ENCODE measurements at places on chromosomes 1 and 21. TPM values are rescaled to one million over a fixed set of nuclear protein-coding genes. Genes with fewer than 3 reads are reported as not detected.

SLC6A9 gene
- total RNA-seq: 1.4 TPM

SAMD13 gene
- 4.6 TPM for total RNA-seq

VANGL1 gene
- 8.0 TPM for total RNA-seq

HLX gene
- total RNA-seq: not detected

TNFRSF18 gene
- total RNA-seq: not detected

VWA1 gene
- total RNA-seq: 7.0 TPM

DNA sequence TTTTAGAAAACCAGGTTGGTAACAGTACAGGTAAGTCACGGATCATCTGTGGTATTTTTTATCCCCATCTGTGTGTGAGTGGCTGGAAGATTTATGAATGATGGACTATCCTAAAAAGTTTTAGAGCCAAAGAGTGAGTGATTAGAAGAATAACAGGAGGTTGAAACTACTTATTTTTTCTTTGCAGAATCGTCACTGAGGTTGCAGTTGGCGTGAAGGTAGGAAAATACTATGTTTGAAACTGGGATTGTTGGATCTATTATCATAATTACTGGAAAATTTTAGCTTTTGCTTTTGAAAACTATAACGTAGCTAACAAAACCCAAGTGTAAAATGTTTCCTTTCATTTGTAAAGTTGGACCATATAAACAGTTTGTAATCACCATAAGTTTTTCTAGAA lies 1.8 kb downstream of the PTBP2 start:
- peaks cover 23% of the 10 kb centered on the region for H3K36me3 ChIP-seq
- no peak overlapping the region for H3K27ac ChIP-seq
- no peak for DNase-seq
- no peaks in the 10 kb centered on the region for H3K27me3 ChIP-seq

DNA sequence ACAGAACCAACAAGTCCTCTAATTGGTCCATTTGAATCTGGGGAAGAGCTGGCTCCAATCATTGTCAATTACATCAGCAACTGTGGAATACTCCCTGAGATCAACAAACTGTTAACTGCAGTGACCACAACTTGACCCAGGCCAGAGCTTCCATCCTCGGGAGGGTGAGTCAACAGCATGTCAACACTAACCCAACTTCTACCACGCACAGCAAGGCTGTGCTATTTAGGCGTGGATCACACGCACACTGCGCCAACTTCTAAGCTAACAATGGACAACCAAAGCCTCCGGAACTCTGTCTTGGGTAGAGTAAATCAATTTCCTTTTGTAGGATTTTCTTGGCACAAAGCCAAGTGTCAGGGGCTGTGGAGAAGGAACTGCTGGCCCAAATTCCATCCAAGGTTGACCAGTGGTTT lies 30.4 kb downstream of the APP start:
- no peak overlapping the region for H3K27ac ChIP-seq
- peaks cover 8% of the 10 kb centered on the region for H3K36me3 ChIP-seq
- H3K4me1 ChIP-seq: peaks cover 15% of the 10 kb centered on the region
- H3K27me3 ChIP-seq: no peaks in the 10 kb centered on the region
- H3K4me3 ChIP-seq: no peak overlapping the region

DNA sequence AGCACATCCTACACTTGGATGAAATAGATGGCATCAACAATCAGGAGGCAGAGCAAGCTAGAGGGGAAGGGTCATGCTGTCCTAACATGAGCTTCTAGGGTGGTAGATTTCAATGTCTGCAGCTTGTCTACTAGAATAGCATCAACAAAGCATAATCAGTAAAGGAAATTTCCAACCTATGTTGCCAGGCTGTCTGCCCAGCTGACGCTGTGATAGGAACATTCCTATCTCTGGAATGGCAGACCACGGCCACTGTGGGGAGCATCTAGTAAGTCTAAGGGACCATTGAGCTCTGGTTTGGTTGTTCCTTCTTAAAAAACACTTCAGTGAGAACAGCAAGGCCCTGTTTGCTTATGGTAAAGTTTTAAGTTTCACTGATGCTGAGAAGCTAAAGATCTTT lies 206.8 kb downstream of the PAPPA2 start:
- no peaks in the 10 kb centered on the region for H3K36me3 ChIP-seq
- no peaks in the 10 kb centered on the region for H3K27me3 ChIP-seq
- H3K4me1 ChIP-seq: no peaks in the 10 kb centered on the region
- H3K4me3 ChIP-seq: no peak overlapping the region
- DNase-seq: no peak

DNA sequence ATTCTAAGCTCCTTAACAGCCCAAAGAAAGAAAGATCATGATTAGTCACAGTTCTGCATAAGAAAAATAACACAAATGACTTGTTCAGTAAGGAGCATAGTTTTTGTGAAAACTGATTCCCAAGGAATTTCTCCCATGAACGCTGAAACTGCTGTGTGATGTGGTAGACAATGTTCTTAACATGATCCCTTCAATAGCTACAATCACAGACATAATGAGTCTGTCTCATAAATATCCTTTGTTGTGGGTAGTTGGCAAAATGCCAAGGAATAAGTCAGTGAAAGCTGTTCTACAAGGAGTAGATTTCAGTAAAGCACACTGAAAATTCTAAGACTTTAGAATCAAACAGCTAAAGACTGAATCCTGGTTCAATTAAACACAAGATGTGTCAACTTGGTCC lies 404.8 kb downstream of the HLX start:
- H3K36me3 ChIP-seq: no peaks in the 10 kb centered on the region
- H3K4me1 ChIP-seq: peaks cover 8% of the 10 kb centered on the region
- DNase-seq: no peak
- H3K4me3 ChIP-seq: no peak overlapping the region
- H3K27ac ChIP-seq: no peak overlapping the region
- no peaks in the 10 kb centered on the region for H3K27me3 ChIP-seq

DNA sequence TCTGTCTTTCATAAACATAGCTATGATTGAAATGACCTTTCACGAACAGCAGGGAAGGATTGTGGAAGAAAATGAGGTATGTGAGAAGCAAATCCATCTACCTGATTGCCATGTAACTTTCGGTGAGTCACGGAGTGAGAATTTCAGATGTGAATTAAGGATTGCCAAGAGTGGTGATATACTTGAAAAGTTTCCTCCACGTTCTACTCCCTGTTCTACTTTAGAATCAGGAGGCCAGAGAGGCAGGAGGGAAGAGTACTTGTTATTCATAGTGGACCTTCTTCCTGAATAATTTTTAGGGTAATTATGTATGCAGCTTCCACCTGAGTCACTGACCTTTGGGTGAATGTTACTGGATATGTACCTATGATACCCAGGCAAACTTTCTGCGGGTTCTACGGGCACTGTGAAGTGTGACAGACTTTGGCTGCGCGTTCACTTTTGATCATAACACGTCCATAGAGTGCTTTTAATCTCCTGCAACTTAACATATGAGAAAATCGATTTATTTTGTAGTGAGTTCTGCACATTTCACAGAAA lies 2.6 kb upstream of the KCNE1 start:
- H3K4me1 ChIP-seq: peaks cover 16% of the 10 kb centered on the region
- no peak overlapping the region for H3K27ac ChIP-seq
- no peak overlapping the region for H3K4me3 ChIP-seq
- H3K36me3 ChIP-seq: no peaks in the 10 kb centered on the region
- DNase-seq: no peak

DNA sequence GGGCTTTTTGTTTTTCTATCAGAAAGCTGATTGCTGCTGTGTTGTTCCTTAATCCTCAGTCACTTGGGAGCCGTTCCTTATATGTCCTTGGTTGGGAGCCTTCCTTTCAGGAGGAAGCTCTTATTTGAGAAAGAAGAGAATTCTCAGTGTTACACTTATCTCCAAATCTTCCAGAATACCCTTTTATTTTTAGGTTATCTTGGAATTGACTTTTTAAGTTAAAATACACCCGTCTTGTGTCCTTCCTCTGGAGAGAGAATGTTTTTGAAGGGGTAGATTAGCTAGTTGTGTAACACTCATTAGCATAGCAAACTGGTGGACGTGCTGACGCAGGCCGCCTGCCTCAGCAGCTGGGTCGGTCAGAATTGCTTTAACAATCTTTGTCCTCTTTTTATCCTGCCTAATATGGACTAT lies 42.1 kb downstream of the LRRC8B start:
- H3K4me3 ChIP-seq: peak overlapping the region; percentile 27
- no peaks in the 10 kb centered on the region for H3K27me3 ChIP-seq
- H3K4me1 ChIP-seq: peaks cover 63% of the 10 kb centered on the region
- H3K27ac ChIP-seq: peak overlapping the region; percentile 96

GRCh38 chr21:25822981-25823380 lies 88.2 kb downstream of the GABPA start:
- peaks cover 8% of the 10 kb centered on the region for H3K4me1 ChIP-seq
- H3K27me3 ChIP-seq: no peaks in the 10 kb centered on the region
- no peaks in the 10 kb centered on the region for H3K36me3 ChIP-seq
- DNase-seq: no peak

DNA sequence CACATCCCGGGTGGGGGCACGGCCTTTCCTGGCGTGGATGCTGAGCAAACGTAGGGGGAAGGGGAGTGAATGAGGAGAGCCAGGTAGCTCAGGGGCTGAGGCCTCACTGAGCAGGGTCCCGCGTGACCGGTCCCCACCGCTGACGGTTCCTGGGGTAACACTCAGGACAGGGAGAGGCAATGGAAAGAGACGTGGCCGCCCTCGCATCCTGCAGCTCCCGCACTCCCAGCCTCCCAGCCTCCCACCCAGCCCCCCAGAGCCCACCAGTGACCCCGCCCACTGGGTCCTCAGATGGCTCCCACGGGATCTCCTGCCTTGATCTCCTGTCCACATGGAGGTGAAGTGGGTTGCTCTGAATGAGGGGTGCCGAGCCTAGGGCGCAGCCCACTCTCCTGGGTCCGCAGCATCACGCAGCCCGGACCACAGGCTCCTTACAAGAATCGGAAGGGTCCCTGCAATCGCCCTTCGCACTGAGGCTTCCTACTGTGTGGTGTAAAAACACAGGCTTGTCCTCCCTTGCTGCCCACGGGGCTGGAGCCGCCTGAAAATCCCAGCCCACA lies 2.4 kb downstream of the TSPEAR start:
- no peak for DNase-seq
- H3K36me3 ChIP-seq: no peaks in the 10 kb centered on the region
- peaks cover 65% of the 10 kb centered on the region for H3K4me1 ChIP-seq
- H3K27me3 ChIP-seq: peaks cover 100% of the 10 kb centered on the region

DNA sequence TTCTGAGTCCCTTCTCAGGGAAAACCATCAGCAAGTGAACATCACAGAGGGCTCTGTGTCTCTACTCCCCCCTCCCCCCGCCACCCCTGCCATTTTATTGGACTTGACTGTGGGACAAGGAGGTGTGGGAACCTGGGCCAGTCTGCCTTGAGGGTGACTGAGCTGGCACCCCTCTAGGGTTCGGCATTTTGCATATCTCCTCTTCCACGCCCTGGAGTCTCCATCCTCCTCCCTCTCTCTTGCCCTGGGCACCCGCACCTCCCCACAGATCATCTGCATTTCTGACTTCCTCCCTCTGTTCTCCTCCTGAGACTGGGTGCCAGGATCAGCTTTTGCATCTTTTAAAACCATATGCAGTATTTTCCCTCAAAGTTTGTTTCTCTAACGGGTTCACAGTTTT lies 107.1 kb upstream of the ERRFI1 start:
- H3K27me3 ChIP-seq: no peaks in the 10 kb centered on the region
- H3K27ac ChIP-seq: no peak overlapping the region
- no peak for DNase-seq
- no peak overlapping the region for H3K4me3 ChIP-seq

- H3K27me3 ChIP-seq: no peaks in the 10 kb centered on the region
- no peak overlapping the region for H3K4me3 ChIP-seq
- H3K27ac ChIP-seq: no peak overlapping the region
- no peaks in the 10 kb centered on the region for H3K4me1 ChIP-seq
- H3K36me3 ChIP-seq: no peaks in the 10 kb centered on the region
Measured at GRCh38 chr1:76203127-76203526, 128.6 kb downstream of the ST6GALNAC3 start.

- no peak overlapping the region for H3K4me3 ChIP-seq
- no peak for DNase-seq
- no peaks in the 10 kb centered on the region for H3K36me3 ChIP-seq
- no peak overlapping the region for H3K27ac ChIP-seq
Measured at GRCh38 chr1:233572896-233573295, 41.0 kb upstream of the KCNK1 start.

All from neural progenitor cell (in vitro differentiated cells).